NCI-H524 (cell line): ENCODE measurements at places on chromosomes 1 and 21.

DNA sequence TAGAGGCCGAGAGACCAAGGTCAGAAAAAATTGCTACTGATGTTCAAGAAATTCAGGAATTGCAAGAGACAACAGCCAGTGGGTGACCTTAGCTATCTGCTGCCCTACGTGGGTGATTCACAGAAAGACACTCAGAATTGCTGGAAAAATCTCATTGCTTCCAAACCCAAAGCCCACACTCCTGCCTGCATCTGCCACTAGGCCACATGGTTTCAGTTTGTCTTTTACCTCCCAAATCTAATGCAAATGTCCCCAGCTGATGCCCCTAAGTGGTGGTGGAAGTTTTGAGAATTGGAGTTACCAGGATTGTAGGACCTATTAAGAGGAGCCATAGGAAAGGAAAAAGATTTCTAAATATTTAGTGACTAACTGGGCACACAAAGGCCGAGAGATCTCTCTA lies 341.5 kb upstream of the CHRM3 start:
- no peak for DNase-seq

GRCh38 chr1:221310180-221310579 lies 430.9 kb downstream of the HLX start:
- DNase-seq, result peak; percentile 99

- DNase-seq, result peak; percentile 2
Measured at GRCh38 chr1:224212618-224213061, 29.6 kb downstream of the DEGS1 start.

DNA sequence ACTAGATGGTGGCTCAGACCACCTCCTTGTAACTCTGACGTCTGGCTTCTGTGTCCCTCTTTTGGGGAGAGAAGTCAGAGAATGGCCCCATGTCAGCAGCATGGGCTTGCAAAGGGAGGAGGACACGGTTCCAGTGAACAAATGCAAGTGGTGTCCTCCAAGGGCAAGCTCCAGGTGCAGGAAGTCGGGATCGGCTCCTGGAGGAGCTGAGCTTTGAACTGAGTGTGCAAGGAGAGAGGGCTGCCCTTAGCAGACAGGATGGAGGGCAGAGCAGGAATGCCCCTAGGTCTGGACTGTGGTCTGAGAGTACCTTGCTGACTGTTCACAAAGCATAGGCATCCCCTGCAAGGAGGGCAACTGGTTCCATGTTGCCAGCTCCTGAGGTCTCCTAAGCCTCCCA lies 17.3 kb downstream of the PKP1 start:
- DNase-seq, result no peak

DNA sequence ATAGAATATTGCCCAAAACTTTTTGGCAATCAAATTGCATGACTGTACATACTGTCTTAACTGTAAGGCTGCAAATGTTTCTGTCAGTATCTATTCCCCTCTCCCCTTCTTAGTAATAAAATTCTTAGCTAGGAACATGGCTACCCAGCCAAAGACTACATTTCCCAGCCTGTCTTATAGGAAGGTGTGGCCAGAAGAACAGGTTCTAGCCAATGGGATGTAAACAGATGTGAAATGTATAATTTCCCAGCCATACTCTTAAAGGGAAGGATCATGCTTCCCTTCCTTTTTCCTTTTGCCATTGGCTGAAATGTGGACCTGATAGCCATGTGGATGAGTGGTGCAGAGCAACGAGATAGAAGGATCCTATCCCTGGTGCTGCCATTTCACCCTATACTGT lies 7.0 kb upstream of the HIVEP3 start:
- DNase-seq, result peak; percentile 57

GRCh38 chr1:66261364-66261763 lies 272.6 kb upstream of the SGIP1 start:
- DNase-seq, result no peak

DNA sequence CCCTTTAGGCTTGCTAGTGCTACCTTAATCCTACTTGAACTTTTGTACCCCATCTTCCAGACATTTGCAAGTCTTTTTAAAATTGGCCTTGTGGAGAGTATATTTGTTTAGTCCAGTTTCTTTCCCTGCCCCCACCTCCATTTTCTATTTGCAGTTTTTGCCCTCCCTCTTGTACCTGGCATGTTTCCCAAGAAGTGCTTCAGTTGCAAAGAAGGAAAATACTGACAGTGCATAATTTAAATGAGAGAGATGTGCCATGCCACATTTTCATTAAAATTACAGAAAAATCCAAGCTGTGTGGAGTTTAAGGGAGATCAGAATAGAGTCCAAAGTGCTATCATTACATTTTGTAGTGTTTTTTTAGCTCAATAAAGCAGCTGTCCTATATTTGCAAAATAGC lies 150.0 kb upstream of the ADGRL2 start:
- no peak for DNase-seq

DNA sequence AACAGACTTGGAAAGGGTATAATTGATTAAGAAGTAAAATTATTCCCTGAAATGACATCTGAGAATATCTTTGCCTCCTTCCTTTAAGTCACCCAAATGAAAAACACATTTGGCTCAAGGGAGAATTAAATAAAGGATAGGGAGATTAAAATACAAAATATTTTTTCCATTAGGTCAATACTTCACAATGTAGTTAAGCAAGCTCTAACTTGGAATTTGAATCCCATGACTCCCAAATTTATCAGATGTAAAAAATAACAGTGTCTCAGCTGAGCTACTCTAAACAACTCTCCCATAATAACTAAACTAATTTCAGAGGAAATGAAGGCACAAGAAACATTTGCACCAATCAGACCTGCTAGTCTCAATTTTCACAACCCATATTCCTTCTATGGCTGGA lies 6.5 kb upstream of the NMNAT2 start:
- DNase-seq, result no peak

- no peak for DNase-seq
Measured at GRCh38 chr1:236920286-236920894, 83.9 kb downstream of the MT1HL1 start.

DNA sequence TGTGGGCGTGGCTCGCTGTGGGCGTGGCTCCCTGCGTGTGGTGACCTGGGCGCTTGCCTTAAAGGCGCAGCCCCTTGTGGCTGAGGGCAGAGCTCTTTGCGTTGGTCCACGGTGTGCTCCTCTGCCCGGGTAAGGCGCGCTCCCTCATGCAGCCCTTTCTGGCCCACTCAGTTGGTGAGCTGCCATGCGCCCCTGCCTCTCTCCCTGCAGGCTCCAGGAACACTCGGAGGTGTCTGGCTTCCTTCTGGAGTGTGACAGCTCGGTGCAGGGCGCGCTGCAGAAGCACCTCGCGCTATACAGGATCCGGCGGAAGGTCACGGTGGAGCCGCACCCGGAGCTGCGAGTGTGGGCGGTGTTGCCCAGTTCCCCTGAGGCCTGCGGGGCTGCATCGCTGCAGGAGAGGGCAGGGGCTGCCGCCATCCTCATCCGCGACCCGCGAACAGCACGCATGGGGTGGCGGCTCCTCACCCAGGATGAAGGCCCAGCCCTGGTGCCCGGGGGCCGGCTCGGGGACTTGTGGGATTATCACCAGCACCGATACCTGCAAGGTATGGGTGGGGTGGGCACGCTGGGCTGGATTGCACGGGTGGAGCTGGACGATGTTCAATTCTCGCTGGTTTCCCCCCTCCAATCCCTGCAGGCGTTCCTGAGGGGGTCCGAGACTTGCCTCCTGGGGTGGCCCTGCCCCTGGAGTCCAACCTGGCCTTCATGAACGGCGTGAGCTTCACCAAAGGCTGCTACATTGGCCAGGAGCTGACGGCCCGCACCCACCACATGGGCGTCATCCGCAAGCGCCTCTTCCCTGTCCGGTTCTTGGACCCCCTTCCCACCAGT lies 9.1 kb downstream of the IBA57 start:
- DNase-seq, result no peak

DNA sequence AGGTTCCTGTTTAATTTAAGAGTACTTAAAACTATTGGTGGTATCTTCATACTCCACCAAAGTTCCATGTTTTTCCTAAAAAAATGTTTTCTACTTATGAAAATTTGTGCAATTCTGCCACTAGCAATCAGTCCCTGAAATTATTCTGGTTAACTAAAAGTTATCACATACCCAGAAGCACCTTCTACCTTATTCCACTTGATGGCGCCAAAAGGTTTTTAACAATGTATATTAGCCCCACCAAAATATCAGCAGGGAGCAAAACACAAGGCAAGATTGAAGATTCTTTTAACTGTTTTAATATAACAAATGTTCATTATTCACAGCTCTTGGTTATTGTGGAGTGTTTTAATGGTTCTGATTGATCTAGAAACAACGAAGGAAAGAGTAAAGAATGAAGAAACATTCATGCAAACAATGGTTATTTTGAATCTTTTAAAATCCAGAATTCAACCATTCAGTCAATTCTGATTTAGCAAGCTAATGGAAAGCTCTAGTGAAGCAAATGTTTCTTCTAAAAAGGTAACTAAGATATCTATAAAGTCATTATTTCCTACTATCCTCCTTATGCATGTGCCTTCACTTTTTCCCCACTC lies 67.2 kb downstream of the TTLL7 start:
- DNase-seq, result peak; percentile 54

DNA sequence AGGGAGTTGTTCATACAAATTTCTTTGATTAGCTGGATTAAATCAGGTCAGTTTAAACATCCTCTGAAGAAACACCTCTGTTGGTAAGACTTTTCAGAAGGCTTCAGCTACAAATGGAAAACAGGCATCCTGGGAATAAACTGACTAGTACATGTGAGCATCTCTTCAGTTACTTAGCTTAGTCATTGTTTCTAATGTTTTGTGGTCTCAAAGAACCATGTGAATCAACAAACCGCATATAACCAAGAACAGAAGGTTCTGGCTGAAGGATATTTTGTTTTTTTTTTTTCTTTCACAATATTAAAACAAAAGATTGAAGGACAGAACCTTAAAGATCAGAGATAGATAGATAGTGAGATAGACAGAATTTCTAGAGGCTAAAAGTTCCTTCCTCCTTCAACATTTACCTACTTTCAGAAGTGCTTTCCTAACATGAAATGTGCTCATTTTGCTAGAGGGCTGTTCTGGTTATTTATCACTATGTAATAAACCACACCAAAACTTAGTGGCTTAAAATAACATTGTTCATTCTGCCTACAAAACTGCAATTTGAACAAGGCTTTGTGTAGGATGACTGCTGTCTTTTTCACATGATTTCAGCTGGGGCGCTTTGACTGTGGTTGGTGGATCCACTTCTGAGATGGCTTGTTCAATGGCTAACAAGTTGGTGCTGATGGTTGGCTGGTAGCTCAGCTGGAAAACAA lies 119.8 kb upstream of the PTGFR start:
- DNase-seq, result no peak

DNA sequence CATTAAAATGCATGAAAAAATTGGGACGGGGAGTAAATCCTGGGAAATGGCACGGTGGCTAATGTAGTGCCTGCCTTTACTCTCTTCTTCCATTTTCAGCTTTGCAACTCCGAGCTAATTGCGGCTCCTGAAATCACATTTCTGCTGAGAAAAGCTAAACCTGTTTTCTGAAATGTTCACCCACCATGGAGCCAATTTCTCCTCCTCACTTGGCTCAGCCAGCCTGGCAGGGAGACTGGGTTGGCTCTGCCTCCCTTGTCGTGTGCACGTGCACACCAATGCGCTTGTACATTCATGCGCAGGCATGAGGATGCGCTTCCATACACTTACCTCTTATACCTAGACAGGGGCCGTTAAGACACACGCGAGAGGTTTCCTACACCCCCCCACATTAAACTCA lies 165.4 kb downstream of the PLXNA2 start:
- DNase-seq, result no peak

GRCh38 chr1:47797575-47797974 lies 199.6 kb downstream of the TRABD2B start:
- no peak for DNase-seq
